ENCODE measurements at places on chromosomes 6 and 20.

DNA sequence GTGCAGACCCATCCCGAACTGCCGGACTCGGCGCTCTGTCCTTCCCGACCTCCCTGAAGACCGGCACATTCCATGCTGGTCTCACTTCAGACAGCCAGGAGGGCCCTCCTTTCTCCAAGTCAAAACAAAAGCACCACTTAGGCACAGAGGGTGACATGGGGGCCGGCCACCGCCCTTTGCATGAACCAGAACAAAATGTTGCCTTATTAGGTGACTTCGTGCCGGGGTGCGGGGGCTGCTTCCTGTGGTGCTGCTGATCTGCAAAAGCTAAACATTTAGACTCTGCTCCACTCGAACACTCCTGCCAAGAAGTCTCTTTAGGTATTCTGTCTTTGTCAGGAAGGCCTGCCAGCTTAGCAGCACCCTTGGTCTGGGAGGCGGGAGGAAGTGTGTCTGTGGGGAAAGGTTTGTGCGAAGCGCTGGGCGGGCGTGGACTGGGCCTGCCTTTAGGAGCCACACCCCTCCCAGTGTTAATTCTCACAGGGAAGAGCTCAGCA lies 133.8 kb downstream of the SMOC2 start:
- peaks cover 35% of the 10 kb centered on the region for H3K4me1 ChIP-seq
- DNase-seq = no peak
- H3K27ac ChIP-seq = peak overlapping the region; percentile 28
- H3K4me3 ChIP-seq = peak overlapping the region; percentile 47
- H3K27me3 ChIP-seq = no peaks in the 10 kb centered on the region
- H3K36me3 ChIP-seq = peaks cover 11% of the 10 kb centered on the region

- H3K27me3 ChIP-seq = no peaks in the 10 kb centered on the region
- peaks cover 29% of the 10 kb centered on the region for H3K4me1 ChIP-seq
- no peaks in the 10 kb centered on the region for H3K36me3 ChIP-seq
- DNase-seq = no peak
Measured at GRCh38 chr6:128167552-128167951, 266.7 kb upstream of the THEMIS start.

DNA sequence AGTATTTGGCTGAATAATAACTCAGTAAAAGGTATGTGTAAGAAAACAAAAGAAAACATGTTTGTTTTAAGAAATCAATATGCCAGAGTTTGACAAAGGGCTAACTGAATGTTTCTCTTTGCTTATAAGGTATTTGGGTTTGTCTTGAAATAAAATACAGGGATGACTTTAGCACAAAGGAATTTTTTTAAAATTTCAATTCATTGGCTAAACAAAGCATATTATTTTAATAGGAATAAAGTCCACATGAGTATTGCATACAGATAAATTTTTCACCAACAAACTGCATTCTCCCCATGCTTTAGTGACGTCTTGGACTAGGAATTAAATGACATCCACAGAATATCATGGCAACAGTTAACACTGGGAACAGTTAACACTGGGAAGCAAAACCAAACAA lies 480.0 kb upstream of the JAG1 start:
- no peak for DNase-seq
- H3K27ac ChIP-seq = peak overlapping the region; percentile 87
- H3K4me3 ChIP-seq = no peak overlapping the region
- peaks cover 39% of the 10 kb centered on the region for H3K4me1 ChIP-seq

- H3K4me3 ChIP-seq = no peak overlapping the region
- H3K4me1 ChIP-seq = peaks cover 43% of the 10 kb centered on the region
- H3K36me3 ChIP-seq = peaks cover 2% of the 10 kb centered on the region
- peak overlapping the region; percentile 96 for H3K27ac ChIP-seq
- DNase-seq = no peak
Measured at GRCh38 chr6:41581381-41581991, 35.3 kb downstream of the FOXP4 start.

Measured in chondrocyte (in vitro differentiated cells).